Activated CD4-positive, alpha-beta T cell treated with anti-CD3 and anti-CD28 coated beads for 4 hours (primary cell): ENCODE measurements at places on chromosomes 5 and 9.

DNA sequence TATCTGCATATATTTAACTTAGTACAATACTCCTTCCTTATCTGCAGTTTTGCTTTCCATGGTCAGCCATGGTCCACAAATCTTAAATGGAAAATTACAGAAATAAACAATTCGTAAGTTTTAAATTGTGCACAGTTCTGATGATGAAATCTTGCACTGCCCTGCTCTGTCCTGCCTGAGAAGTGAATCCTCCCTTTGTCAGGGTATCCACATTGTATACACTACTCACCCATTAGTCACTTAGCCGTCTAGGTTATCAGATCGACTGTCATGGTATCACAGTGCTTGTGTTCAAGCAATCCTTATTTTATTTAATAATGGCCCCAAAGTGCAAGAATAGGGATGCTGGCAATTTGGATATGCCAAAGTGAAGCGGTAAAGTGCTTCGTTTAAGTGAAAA, 8.3 kb upstream of the YTHDC2 start:
- DNase-seq: no peak

- DNase-seq: no peak
These were observed 7.0 kb upstream of the GDNF start for GRCh38 chr5:37846786-37847310.

- no peak for DNase-seq
These were observed 242.8 kb downstream of the CDH18 start for GRCh38 chr5:19745247-19745646.

DNA sequence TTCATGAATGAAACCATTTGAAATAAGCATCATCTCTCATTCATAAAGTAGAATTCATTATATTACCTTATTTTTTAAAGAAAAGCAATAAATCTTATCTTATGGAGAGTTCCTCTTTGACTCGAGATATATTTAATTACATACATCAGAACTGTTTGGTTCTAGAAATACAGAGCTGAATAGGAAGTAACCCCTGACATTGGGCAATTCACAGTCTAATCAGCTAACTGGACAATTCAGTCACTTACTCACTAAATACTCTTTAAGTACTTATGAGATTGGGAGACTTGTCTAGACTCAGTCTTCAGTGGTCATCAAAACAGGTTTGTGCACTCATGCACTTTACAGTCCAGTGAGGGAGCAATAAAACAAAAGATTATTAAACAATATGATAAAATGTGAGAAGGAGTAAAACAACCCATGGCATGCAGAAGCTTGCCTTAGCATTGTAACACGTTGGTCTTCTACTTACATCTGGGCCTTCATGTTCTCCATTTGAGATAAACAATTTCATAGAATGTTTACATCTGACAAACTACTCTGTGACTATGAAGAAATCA, 11.5 kb upstream of the FBXO38 start:
- no peak for DNase-seq

- no peak for DNase-seq
These were observed 233.8 kb downstream of the HSPA4 start for GRCh38 chr5:133285583-133286021.

DNA sequence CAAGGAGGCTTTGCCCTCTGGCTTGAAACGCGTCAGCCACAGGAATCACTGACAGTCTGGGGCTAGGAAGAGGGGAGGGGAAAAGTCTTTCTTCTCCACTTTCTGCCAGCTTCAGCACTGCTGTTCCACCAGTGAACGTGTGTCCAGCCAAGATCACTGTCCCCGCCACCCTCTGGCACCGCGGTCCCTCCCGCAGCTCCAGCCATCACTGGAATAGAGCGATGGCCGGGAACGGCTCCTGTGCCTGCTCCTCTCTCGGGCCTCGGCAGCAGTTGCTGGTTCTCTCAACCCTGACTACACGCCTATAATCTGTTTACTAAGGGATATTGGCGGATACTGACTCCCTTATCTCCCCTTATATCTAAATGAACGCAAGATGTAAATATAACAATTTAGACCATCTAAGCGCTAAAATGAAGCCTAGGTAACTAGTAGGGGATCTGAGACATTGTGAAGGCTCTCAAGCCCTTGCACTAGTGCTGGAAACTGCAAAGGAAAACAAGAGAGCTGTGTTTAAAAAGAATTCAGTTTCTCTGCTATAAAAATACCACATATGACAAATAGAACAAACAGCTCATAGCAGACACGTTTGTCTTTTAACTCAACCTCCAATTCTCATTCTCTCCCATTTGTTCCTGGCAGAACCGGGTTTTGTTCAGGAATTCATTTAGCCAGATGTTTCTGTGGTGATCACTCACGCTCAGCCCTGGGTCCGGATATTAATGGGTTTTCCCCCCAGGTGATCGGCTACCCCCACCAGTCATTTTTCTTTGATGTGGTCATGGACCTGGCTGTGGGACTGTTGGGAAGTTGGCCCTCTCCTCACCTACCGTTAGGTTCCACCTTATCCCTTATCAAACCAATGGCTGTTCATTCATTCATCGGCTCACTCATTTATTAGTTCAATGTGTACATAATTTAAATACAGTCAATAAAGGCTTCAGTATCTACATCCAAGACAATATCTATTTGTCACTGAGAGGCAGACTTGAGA, 149.8 kb downstream of the MED10 start:
- no peak for DNase-seq

DNA sequence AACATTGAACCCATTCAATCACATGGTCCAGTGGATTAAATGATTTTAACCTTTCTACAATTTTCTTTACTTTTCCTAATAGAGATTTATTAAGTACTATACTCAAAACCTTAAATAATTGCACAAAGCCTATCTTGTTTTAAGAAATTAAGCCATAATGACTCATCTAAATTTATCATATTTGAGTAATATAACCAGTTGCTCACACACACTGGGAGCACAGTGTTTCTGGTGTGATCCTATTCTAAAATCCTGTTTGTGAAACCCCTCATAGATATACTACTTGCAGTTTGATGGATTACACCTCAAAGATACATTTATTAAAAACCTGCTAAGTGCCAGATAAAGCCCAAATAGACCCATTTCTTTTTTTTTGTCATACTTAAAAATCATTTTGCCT, 668.3 kb upstream of the CDH18 start:
- DNase-seq: no peak

DNA sequence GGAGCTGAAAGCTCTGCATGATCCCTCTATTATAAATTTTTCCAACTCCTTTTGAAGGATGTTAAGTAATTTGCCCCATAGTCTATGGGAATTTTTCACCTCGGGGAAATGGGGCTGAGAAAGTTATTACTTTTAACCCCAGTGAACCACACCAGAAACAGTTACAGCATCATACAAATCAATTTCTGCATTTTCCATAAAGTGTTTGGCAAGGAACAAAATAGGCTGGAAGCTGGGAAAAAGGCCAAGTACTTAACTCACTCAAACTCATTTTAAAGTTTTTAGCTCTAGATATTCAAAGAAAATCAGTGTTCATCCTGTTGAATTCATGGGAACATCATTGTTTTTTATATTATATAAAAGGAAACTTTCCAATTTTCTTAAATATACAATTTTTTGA, 160.9 kb downstream of the SH3GL2 start:
- no peak for DNase-seq

GRCh38 chr9:124470726-124471125, 20.5 kb downstream of the ADGRD2 start:
- no peak for DNase-seq

GRCh38 chr5:168798065-168799023, 219.2 kb upstream of the PANK3 start:
- no peak for DNase-seq

DNA sequence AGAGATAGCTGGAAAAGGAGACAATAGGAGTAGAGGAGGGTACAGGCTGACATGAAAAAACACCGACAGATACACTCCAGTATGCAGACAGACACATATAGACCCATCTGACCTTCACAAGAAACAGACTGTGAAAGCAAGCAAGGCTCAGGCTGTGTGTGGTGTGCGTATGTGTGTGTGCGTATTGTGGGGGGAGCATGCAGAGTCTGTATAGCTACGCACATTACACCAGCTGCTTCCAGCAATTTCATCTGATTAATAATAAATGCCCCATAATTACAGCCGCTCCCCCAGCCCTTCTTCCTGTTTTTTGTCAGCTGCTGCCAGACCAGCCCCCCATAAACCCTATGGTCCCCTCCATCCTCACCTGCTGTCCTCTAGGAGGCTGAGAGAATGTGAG, 6.7 kb downstream of the CNTFR start:
- DNase-seq: no peak

DNA sequence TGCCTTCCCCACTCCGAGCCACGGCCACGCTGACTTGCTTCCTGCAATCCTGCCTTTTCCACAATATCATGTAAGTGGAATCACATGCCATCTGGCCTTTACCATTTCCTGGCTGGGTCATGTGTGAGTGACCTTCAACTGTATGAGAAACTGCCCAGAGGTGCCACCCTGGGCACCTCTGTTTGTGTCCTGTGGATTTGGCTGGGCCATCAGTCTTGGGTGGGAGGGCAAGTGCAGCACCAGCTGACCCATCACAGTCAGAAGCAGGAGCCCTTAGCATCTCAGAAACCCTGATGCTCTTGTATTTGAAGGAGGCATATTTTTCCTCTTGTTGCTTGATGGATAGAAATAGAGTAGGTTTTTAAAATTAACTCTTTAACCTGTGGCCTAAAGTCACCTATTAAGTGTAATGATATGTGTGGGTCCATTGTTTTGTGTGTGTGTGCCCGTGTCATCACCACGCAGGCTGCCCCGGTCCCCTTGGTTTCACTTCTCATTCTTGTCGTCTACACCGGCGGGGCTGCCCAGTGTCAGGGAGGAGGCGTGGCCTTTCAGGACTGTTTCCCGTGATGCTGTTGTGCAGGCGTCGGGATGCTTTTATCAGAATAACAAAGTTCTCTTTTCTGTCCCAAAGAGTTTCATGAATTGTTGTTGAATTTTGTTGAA, 52.1 kb upstream of the CACNA1B start:
- DNase-seq: no peak

DNA sequence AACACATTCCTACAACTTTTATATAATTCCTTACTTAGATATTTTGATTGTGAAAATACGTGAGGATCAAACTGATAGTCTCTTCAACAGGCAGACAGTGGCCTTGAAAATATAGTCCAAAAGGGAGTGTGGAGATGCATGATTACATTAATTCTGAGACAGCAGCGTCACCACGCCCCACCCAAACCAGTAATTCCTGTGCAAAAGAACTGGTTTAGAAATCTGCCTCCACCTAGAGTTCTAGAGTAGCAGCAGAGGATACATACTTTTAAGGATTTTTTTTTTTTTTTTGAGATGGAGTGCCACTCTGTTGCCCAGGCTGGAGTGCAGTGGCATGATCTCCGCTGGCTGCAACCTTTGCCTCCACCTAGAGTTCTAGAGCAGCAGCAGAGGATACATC, 1.6 kb upstream of the TUT7 start:
- DNase-seq: no peak

DNA sequence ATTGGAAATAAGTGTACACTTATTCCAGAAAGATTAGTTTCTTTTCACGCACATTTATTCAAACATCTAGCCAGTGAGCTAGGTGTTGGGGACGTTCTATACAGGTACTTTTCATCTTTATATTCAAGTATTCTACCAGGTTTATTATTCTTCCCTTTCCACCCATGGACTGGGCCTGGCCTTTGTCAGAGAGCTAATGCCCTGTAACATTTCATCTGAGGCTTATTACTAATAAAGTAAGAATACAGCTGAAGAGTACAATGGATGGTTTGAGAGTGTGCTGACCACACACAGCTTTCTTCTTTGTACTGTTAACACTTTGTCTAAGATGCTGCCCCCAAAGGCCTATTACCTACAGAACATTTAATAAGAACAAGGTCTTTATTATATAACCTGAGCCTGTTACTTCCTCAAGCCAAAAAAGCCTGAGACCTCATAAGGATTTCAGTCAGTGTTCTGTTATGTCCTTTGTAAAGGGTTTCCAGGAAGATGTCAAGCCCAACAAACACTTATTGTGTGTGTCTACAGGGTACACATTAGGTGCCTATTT, 93.5 kb downstream of the ZNF608 start:
- no peak for DNase-seq

- no peak for DNase-seq
These were observed 23.3 kb upstream of the CDH10 start for GRCh38 chr5:24668050-24668449.

- DNase-seq: no peak
These were observed 13.9 kb upstream of the UNC5A start for GRCh38 chr5:176796411-176796810.

DNA sequence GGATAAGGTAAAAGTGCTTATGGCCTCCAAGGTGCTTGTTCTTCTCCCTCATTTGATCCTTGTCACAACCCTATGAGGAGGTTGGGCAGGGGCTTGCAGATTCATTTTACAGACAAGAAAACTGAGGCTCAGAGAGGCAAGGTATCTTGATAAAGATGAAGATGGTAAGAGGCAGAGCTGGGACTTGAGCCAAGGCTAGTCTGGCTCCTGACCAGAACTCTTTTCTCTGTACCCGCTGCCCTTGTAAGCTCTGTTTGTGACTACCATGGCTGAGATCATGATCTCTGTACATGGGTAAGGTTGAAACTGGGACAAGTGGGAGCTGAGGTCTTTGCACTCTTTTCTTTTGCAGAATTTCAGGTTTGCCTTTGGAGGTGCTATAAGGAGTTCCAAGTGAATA, 33.6 kb downstream of the SEC61B start:
- DNase-seq: no peak

DNA sequence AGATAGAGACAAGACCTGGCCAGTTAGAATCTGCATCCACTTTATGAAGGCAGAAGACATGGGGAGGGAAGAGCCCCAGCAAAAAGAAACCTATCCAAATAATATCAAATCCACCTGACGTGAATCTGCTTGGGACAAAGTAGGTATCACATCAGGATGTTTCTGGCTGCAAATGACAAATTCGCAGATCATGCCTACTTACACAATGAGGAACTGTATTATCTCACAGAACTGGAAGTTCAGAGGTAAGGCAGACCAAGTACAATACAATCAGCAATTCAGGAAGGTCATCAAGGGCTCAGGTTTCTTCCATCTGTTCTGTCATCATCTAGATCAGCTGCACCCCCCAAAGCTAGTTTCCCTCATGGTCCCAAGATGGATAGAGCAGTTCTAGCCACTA, 13.2 kb upstream of the NR4A3 start:
- no peak for DNase-seq

DNA sequence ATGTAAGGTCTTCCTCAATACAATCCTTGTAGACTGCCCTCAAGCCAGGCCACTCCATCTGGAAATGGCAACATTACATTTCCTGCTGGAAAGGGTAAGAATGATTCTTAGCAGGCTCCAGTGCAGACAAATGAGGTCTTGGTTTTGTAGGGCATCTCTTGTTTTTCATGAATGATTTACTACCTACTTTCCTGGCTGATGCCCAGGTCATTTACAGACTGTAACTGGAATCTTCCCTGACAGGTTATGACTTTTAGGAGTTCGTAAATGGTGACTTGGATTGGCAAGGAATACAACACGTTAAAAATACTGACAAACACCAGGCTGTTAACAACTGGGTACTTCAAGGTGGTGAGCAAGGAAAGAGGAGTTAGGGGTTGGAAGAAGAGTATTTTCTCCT, 510.5 kb upstream of the TNC start:
- no peak for DNase-seq

GRCh38 chr5:12250454-12250853, 346.2 kb upstream of the CTNND2 start:
- no peak for DNase-seq
